RPMI7951 (cell line): ENCODE measurements at places on chromosomes 16 and 17. TPM values are rescaled to one million over a fixed set of nuclear protein-coding genes. Genes with fewer than 3 reads are reported as not detected.

DNA sequence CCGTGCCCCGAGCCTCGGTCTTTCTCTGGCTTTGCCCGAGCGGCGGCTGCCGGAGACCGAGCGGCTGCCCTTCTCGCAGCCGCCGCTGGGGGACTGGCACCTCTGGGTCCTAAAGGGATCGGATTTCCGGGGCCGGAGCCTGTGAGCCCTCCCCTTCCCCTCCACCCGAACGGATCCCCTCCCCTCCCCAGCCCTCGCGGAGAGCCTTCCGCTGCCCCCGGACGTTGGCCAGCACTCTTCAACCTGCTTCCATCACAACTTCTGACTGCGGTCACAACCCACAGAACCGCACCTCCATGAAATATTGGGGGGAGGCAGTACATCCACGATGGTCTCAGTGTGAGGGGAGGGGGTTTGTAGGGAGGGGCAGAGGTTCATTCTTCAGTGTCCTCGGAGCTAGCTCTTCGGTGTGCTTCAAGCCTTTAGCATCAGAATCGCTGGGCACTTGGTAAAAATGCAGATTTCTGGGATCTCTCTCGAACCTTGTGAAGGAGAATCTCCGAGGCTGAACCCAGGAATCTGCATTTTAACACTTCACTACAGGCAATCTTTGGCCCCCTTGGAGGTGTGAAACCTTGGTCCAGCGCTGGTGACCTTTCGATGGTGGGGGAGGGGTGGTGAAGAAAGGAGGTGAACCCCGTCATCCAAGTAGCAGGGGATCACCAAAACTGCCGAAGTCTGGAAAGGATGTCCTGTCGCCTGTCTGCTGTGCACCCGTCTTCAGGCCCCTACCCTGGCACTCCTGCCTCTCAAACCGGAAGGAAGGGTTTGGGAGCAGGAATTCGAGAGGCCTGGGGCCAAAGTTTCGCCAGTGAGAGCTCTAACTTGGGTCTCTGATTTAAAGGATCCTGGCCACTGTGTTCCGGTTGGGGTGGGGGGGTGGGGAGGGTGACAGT lies 812 bp upstream of the PPP1R9B start:
- peak; percentile 88 for DNase-seq

- DNase-seq, result no peak
Measured at GRCh38 chr17:10471858-10472257, 2.5 kb upstream of the MYH4 start.

- no peak for DNase-seq
Measured at GRCh38 chr16:70159355-70160348, 13.9 kb upstream of the CLEC18C start.

DNA sequence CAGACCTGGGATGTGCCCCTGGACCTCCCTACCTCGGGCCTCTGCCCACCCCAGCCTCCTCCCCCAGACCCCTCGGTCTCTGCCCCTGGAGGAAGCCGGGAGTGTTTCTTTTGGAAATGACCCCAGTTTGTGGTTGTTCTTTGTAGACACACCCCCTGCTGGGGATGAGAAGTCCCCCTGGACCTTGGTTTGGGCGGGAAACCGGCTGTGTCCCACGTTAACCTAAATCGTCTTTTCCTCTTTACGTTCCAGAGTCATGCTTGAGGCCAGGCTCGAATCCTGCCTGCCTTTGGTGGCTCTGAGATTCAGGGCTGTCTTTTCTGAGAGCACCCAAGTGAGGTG lies 116.6 kb downstream of the METRNL start:
- DNase-seq, result peak; percentile 84

DNA sequence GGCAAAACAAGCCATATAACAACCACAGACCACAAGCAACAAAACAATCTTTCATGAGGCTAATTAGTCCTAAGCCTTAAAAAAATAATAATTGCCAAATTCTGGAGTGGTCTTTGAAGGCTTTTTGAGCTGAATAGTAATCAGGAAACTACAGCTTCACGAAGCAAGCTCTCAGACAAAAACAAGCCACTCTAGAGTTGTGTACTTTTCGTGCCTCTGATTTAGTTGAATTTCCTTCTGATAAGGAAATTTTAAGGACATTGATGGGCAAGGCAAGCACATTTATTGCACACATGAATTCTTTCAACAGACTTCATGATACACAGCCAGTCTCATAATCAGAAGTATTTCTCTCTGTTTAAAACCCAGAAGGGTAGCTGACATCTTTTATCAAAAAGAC lies 130.8 kb upstream of the IRX3 start:
- DNase-seq, result no peak

Gene CCL8
- total RNA-seq, result not detected in 2 replicates
